DND-41 (cell line): ENCODE measurements at places on chromosomes 2 and 18.

GRCh38 chr2:190589008-190589407 is 54.5 kb upstream of the NEMP2 start:
- no peak for DNase-seq

GRCh38 chr2:76512201-76512820 is 801.6 kb upstream of the GCFC2 start:
- no peak for DNase-seq

- DNase-seq, result no peak
These were observed 133.0 kb downstream of the PRPF40A start for GRCh38 chr2:152584301-152584700.

DNA sequence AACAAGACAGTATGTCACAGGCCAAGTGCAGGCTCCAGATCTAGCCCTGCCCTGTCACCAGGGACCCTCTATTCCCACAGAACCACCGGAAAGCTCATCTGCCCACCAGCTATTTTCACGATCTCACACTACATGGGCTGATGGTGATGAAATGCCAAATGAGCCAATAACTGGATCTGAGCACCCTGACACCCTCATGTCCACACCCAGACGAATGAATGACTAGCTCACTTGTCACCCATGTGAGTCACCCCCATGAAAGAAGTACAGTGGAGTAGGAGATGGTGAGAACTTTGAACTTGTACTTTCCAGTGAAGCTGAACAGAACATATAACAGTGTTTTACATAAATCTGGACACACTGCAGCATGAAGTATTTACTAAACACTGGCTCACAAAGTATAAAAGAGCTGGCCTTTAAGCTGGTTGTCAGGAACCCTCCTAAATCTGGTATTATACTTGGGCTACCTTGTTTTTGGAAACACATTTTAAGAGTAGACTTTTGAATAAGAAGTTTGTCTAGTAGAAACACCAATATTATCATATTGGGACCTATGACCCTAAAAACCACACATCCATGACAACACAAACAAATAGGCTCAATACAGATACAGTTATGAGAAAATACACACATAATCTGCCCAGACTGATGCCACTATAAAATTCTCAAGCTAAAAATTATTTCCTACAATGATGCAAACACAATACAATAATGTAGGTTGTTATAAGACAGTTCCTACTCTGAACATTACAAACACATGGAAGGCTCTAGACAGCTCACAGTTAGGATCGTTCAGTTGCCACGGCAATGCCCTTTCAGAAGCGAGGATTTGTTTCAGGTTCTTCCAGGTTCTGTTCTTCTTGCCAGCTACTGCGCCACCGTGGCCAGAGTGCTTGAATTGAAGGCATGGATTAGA is 19.0 kb downstream of the INO80C start:
- DNase-seq, result no peak

GRCh38 chr2:174330945-174331594 is 3.7 kb upstream of the SP9 start:
- no peak for DNase-seq

- no peak for DNase-seq
These were observed 111.7 kb downstream of the BCL2 start for GRCh38 chr18:63207835-63208234.

DNA sequence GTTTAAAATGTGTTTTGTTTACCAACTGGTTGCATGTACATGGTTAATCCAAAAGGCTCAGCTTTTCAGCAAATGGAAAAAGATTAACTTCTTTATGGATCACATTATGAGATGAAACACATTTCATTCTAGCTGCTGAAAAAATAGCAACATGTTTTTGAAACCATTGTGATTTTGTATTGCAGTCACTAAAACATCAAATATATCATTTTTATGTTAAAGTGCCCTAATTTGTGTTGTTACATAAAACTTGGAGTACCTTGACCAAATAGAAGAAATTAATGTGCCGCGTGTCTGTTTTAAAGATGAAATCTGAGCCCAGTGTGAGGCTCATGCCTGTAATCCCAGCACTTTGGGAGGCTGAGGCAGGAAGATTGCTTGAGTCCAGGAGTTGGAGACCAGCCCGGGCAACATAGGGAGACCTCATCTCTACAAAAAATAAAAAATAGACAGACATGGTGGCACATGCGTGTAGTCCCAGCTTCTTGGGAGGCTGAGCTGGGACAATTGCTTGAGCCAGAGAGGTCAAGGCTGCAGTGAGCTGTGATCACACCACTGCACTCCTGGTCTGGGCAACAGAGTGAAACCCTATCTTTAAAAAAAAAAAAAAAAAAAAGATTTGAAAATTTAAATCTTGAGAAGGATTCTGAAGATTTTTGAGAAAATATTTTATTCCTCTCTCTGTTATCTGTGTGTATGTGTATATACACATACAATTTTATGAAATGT is 96.6 kb downstream of the FMNL2 start:
- no peak for DNase-seq

GRCh38 chr2:173254659-173255058 is 100.0 kb upstream of the CDCA7 start:
- no peak for DNase-seq

GRCh38 chr2:45962177-45962921 is 310.9 kb downstream of the PRKCE start:
- DNase-seq, result no peak

DNA sequence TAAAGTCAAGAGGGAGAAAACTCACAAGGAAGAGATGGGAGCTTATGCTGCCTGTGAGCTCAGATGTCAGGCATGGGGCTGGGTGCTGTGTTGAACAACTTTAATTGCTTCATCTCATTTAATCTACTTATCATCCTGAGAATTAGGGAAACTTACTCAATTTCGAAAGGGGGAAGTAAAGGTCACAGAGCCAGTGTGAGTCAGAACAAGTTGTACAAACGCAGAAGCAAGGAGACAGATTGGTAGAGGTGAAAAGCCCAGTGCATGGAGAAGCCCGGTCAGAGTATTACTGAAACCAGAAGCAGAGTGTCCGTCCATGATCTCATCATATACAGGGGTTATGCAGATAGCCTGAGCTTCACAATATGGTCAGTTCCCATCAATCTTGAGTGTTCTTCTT is 281.1 kb upstream of the POU3F3 start:
- DNase-seq, result no peak

DNA sequence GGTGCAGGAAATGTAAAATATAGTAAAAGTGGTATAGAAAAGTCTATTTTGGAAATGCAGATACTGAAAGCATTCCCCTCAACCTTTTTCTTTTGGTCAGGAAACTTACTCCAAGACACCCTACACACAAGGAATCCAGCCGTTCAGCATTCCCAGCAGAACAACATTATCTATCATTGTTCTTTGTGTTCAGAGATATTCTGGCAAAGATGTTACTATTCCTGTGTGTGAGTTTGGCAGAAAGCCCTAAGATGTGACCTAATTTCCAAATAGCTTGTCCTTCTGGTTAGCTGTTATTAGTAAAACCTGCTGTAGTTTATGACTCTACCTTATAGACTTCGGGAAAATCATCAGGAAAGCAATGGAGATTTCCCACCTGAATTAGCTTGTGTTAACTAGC is 78.1 kb upstream of the PELI1 start:
- DNase-seq, result no peak

GRCh38 chr2:95034221-95034620 is 8.7 kb downstream of the MAL start:
- DNase-seq, result no peak

GRCh38 chr2:226080334-226080733 is 680.8 kb downstream of the NYAP2 start:
- DNase-seq, result no peak

DNA sequence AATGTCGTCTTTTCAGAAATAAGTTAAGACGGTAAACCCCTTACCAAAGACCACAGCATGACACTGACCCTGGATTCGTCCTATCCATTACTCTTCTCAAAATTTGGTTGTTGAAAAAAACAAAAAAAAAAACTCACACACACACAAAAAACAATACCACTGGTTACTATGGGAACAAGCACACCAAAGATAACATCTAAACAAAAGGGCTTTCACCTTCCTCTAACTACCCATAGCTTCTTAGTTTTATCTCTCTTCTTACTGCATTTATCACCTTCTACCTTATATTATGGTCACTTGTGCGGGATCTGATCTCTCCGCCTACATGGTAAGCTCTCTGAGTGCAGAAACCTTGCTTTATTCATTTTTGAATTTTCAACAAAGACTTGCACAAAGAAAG is 192.7 kb downstream of the STK39 start:
- DNase-seq, result no peak

GRCh38 chr2:224046752-224047151 is 7.7 kb upstream of the SERPINE2 start:
- no peak for DNase-seq

DNA sequence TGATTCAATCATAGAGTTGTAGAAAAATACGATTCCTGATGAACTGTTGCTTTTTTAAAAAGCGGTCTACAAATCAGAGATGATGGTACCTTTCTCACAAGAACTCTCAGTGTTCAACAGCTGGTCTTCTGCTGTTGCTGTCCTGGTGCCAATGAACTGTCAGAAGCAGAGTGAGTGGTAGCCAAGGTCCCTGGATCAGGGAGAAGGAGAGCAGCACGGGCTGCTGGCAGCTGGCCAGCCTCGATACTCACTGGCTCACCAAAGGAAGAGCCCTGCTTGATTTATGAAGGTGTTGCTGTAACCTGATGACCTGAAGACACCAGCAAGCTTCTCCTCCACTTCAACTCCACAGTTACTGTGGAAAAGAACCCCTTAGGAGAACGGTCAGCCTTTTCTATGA is 300.8 kb upstream of the SOX11 start:
- DNase-seq, result no peak

GRCh38 chr2:240238201-240238600 is 97.7 kb upstream of the OTOS start:
- DNase-seq, result no peak

- no peak for DNase-seq
These were observed 4.5 kb downstream of the SEMA4F start for GRCh38 chr2:74658516-74658915.

GRCh38 chr2:77579076-77579769 is 57.0 kb upstream of the LRRTM4 start:
- no peak for DNase-seq

DNA sequence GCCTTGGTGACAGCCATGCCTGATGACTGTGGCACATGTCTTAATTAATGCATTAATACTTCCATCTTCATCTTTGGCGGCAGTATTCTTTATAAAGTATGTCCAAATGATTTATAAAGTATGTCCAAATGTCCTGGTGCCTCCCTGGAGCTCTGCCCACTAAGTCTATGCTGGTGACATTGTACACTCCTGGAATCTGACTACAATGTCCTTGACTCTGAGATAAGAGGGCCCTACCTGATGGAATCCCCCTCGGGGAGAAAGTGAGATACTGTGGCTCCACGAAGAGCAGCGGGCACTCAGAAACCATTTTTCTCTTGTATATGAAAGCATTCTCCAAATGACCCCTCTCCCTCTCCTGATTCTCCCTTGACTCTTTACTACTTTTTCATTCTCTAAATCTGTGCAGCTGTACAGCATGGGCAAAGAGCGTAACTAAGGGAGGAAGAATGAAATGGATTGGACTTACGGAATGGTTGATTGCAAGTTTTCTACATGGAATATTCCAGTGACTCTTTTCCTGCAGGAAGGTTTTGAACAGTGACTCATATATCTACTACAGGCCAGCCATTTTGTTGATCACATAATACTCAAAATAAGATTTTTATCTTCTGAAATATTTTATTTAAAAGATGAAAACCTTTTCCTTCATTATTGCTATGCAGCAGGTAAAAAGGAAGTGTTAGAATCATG is 17.3 kb downstream of the RAB12 start:
- no peak for DNase-seq

DNA sequence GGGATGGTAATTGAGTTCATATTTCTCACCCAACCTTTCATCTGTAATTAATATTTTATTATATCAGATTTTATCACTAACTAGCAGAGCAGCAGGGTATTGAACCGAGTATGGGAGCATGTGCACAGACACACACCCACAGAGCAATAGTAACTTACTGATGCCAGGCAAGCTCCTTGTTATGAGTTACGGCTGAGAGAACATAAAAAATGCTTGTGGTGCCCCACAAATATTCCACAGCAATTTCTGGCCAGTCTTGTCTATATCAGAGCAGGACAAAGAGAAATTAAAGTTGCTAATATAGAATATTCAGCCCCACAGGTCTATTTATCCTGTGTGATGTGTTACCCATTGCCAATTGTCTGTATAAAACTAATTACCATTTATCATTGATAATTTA is 501.8 kb upstream of the RAB12 start:
- DNase-seq, result no peak

DNA sequence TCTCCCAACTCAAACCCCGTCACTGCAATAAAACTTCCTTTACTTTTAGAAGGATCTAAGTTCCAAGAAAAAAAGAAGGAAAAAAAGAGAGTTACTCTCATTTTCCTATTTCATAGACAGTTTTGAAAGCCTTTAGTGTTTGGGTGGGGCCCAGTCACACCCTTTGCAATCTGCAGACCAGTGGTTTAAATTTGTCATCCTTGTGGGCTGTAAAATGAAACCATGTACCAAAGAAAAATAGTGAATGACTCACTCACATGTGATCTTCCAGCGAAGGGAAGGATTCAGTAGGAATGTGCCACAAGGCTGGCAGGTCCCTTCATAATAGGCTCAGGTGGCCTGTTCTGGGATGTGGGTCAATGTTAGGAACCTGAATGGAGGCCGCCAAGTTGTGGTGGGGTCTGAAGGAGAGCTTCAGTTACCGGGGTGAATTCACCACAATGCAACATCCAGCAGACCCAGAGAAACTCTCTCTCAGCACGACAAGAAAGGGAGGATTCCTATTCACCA is 28.3 kb downstream of the ANXA4 start:
- no peak for DNase-seq

DNA sequence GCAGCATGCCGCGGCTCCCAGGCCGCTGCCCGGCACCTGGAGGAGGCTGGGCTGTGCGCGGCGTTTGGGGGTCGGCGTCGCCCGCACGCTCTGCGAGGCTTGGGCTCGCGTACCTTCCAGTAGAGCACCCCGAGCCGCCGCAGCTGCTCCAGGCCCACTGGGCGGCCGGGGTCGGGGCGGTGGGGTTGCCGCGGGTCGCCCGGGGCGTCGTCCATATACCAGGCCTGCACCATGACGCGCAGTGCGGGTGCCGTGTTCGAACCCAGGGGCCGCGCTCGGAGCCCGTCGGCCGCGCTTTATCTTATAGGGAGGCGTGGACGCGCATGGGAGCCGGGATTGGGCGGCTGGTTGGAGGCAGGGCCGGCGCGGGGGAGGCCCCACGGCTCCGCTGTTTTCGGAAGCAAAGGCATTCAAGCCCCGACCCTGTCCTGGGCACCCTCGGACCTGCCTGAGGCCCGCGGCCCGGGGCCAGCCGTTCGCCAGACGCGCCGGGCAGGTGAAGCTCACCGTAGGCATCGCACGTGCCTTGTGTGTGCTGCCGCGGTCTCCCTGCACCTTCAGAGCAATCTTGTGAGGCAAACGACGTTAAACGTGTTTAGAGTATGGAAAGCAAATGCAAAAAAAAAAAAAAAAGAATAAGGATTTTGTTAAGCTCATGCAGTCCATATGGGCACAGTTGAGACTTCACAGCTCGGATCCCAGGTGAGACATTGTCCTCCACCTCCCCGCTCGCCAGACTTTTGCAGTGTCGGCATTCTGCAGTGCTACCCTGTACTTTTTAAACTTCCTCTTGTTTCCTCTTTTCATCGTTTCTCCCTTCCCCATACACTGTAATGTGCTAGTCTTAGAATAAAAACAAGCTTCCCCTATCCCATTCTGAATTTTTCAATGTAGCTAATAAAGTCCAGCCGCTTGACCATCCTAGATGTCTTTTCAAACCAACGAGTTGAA is at the start of gene ADI1:
TSS of gene ADI1 (minus strand) at position 277 of the 951 bp plus-strand sequence. CDS start at position 233, 44 bp downstream.
- peak; percentile 84 for DNase-seq

- no peak for DNase-seq
These were observed 720 bp upstream of the DSC2 start for GRCh38 chr18:31102941-31103340.
